ENCODE measurements at places on chromosomes 5 and 9.

DNA sequence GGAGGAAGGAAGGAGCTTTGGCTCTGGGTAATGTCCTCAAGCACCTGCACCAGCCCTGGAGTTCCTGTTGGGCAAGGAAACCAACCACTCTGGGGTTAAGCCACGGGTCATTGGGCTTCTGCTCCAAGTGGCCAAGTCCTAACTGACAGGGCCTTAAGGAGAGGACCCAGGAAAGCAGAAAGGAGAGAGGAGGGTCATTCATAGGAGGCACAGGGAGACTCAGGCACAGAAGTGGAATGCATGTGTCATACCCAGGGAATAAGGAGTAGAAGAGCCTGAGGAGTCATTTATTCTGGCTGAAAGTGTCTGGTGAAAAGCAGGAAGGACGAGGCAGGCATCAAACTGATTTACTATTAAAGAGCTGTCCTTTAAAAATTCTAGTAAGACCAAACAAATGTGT is 129.2 kb downstream of the DMRT2 start:
- no peak for DNase-seq

DNA sequence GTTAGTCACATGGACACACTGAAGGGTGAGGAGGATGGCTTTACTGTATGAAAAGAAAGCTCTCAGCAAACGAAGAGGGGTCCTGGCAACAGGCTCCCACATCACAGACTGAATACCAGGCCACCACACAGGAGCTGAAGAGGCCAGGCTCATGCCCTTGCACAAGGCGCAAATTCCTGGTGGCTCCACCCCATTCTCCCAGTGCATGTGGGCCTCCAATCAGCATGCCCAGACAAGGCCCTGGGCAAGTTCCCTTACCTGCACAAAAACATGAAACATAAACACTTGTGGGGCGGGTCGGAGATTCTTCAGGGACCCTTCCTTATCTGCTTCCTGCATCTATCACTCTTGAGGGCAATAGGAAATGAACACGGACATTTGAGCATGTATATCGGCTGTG is 935.8 kb upstream of the EDIL3 start:
- no peak for DNase-seq

GRCh38 chr9:1978941-1979340 is 36.2 kb upstream of the SMARCA2 start:
- DNase-seq = no peak

GRCh38 chr5:58454025-58454424 is 5.9 kb downstream of the PLK2 start:
- no peak for DNase-seq

GRCh38 chr5:109907189-109907588 is 217.5 kb downstream of the MAN2A1 start:
- DNase-seq = no peak

DNA sequence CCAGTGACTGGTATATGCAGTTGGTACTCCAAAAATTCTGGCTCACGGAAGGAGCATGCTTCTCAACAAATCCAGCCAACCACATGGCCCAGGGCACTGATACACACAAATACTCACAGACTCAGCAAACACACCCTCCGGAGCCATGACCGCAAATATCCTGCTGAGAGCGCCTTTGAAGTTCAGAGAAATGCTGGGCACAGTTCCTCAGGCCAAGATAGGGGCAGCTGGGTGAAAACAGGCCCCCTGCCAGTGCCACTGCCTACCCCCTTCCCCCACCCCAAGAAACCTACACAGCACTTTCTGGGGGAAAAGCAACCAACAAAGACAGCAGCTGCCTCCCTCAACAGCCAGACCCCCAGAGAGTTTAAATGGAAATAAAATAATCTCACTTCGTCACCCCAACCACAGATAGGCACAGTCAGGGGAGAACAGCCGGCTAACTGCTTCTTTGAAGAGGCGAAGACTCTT is 120.0 kb downstream of the C5orf15 start:
- no peak for DNase-seq

Data from SW 1271 (cell line).